ENCODE measurements at places on chromosomes 4 and X.

DNA sequence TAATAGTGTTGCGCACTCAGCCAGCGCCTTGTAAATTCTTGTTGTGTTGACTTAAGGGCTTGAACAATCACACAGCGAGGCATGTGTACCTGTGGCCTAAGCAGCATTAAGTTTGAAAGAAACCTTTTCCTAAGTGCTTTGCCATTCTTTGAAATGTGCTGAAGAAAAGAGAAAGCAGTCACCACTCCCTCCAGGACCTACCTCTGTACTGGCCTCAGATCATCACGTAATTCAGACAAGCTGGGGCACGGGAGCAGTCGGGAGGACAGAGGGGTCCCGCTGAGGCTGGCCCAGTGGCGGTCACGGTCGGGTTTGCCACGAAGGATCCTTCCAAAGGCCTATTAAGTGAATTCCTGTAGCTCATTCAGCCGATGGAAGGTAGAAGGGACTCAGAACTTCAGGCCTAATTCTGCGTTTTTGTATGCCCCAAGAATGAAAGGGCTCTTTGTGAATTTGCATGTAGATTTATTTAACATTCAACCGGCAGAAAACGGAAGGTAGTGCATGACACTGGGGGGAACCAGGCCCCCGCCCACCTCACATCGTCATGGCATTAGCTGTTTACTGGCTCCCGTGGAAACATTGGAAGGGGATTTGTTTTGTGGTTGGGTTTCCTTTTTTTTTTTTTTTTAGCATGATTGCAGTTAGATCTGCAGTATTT is 106.3 kb downstream of the TRAPPC11 start:
- DNase-seq = no peak

DNA sequence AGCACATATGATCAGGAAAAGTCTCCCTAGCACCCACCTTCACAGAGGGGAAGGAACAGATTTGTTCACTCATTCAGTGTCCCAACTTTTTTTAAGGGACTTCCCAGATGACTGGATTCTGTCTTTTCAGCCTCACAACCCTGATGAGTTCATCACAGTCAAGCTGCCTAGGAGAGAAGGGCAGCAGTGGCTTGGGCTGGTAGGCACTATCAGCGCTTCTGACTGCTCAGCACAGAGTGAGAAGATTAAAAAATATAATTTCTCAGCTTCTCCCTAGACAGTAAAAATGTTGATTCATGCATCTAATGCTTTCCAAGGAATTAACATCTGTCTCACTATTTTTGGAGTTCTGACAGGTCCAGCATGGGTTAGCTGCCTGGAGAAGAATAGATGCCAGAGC is 328.2 kb downstream of the DTHD1 start:
- DNase-seq = no peak

DNA sequence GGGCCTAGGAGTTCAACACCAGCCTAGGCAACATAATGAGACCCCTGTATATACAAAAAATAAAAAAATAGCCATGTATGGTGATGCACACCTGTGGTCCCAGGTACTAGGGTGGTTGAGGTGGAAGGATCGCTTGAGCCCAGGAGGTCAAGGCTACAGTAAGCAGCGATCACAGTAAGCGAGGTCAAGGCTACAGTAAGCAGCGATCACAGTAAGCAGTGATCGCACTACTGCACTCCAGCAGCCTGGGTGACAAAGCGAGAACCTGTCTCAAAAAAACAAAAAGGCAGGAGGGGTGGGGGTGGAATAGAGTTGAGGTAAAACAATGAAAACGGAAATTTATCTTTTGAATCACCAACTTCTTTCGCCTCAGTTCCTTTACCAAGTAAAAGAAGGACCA is 29.4 kb downstream of the TBCK start:
- no peak for DNase-seq

GRCh38 chrX:27815209-27815608 is 7.4 kb downstream of the MAGEB10 start:
- no peak for DNase-seq

DNA sequence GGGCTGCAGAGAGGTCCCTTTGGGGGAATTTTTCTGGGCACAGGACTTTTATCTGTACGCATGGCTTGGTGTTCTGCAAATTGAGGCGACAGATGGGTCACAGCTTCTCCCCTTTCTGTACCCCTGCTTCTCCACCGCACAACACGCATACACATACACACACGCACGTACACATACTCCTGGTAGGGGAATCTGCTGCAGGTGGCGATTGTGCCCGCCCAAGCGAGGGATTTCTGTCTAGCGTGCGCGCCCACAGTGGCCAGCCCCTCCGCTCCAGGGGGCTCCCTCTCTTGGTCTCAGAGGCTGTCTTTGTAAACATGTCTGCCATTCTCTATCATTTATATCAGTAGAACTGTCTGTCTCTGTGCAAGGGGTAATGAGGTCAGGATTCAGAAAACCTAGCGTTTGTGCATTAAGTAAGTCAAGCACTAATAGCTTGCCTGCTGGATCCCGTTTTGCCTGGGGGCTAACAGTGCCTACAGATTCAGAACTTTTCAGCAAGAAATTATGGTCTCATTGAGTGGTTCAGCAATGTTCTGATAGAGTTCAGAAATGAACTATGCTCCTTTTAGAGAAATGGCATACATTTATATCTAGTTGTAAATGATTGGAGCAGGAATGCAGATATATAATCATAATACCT is 2.2 kb downstream of the GRID2 start:
- DNase-seq = no peak

DNA sequence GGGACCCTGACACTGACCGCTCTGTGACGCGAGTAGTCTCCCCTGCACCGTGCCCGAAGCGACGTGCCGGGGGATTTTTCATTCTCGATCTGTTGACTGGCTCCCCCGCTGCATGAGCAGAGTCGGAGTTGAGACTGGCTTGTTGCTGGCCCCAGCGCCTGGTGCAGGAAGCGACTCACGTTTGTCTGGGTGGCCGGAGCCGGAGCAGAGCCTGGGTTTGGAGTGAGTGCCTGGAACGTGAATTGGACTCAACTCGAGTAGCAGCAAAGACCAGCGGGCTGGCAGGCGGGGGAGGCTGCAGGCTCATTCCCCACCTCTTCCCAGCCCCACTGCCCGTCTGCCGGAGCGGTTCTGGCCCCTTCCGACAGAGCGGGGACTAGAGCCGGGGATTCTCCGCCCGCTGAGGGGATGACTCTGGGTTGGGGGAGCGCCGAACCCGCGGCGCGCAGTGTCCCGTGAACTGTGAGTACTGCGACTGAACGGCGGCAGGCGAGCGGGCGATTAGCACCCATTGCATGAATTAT is 554 bp downstream of the PCDH7 start:
- no peak for DNase-seq

GRCh38 chr4:74823194-74823593 is 28.9 kb upstream of the BTC start:
- DNase-seq = no peak

DNA sequence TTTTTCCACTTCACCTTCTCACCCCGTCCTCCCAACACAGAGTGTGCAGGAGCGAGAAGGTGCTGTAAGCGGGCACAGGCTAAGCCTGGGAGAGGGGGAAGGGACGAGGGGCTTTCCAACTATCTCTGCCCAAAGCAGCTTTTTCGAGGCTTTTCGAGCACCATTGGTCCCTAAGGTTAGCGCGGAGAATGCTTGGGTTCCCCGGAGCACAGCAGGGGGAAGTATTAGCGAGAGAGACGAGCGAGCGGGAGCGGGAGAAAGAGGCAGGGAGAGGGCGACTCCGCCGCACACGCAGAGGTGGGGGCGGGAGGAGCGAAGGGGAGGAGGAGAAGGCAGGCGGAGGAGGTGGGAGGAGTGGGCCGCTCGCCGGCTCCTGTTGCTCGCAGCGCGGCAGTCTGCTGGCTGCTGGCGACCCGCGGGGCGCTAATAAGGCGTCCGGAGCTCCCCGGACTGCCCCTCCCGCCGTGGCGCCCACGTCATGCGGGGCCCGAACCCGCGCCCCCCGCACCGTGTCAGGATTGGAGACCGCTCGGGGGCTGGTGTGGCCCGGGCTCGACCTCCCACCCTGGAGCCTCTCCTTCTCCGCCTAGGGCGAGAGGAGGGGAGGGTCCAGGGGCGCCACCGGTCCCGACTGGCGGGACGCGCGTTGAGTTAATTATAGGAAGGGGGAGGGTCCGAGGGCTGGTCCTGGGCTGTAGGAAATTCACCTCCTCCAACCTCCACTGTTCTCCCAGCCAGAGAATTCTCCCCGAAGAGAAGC is at the start of gene ADAMTS3:
ADAMTS3 (minus strand) TSS at position 263 of the 760 bp plus-strand sequence. CDS start 459 bp downstream, outside the sequence.
- no peak for DNase-seq

- DNase-seq = no peak
Measured at GRCh38 chr4:2859514-2859913, 15.9 kb downstream of the ADD1 start.

- DNase-seq = no peak
Measured at GRCh38 chr4:8409264-8410065, 31.1 kb downstream of the ACOX3 start.

DNA sequence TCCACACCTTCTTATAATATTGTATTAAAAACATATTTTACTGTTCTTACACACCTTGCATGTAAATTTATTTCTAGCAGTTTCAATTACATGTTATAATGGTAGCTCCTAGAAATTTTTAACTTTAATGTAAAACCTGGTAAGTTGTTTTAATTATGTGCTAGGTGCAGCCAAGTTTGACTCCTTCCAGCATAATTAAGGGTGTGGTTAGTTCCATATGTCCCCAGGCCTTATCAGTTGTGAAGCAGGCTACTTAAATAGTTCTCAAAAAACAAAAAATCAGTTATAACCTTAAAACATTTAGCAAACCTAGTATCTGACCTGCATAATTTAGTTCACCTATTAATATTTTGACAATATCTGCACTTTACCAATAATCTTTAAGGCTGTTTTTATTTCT is 26.9 kb upstream of the PASD1 start:
- no peak for DNase-seq

GRCh38 chrX:3231766-3232165 is 114.7 kb downstream of the MXRA5 start:
- DNase-seq = no peak

DNA sequence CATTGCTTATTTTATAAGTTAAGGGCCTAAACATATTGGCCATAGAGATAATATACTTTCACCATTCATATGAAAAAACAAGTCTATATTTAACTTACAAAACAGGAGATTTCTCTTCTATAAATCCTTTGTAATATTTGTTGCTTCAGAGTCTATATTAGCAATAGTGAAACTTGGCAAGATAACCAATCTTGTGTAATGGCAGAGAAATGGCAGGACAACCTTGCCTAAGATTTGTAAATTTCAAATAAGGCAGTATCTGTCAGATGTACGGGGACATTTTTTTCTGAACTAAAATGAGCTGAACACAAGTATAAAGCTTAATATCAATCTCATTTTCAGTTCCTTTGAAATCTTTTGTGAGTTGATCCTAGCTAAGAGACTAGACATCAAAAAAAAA is 17.8 kb upstream of the CPEB2 start:
- no peak for DNase-seq

DNA sequence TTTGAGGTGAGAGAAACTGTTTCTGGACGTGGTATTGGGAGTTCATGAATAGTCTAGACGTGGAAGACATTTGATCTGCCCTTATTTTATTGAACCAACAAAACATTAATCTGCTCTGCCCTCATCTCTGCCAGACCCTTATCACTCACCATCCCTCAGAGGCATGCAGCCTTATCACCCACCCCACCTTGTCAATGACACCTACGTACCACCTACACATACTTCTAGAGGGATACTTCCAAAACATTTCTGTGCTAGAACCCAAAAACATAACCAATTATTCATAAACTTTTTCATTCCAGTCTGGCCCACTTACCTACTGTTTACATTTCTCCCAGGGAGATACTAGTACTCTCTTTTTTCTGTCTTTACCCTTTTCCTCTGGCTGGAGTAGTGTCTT is 105.2 kb downstream of the RS1 start:
- no peak for DNase-seq

DNA sequence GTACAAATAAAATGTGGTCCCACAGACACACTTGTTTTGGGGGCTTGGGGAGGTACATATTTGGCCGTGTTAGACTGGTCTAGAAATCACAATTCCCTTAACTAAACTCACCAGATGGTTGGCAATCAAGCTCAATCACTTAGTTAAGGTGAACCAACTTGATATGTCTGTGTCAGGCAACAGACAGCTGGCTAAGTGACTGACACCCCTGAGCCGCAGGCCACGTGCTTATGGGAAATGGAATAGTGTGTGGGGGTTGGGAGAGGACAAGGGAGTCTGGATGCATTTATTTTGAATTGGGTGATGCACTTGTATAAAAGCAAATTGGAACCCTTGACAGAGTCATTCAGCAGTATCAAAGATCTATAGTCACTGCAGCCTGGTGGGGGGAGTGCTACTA is 209.0 kb downstream of the HS6ST2 start:
- DNase-seq = no peak

DNA sequence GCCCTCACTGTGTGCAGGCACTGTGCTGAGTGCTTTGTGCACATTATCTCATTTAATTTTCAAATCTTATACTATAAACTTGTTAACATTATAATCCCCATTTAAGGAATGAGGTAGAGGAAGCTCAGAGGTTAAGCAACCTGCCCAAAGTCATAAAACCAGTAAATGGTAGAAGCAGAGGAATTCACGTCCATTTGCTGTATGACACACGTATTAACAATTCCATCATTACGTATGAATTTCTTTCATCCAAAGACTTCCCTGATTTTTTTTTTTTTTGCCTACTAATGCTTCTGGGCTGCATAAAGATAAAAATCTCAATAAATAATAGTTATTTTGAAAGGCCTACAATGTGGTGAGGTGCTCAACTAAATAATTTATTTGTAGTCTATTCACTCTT is 64.5 kb upstream of the H2AZ1 start:
- DNase-seq = no peak

DNA sequence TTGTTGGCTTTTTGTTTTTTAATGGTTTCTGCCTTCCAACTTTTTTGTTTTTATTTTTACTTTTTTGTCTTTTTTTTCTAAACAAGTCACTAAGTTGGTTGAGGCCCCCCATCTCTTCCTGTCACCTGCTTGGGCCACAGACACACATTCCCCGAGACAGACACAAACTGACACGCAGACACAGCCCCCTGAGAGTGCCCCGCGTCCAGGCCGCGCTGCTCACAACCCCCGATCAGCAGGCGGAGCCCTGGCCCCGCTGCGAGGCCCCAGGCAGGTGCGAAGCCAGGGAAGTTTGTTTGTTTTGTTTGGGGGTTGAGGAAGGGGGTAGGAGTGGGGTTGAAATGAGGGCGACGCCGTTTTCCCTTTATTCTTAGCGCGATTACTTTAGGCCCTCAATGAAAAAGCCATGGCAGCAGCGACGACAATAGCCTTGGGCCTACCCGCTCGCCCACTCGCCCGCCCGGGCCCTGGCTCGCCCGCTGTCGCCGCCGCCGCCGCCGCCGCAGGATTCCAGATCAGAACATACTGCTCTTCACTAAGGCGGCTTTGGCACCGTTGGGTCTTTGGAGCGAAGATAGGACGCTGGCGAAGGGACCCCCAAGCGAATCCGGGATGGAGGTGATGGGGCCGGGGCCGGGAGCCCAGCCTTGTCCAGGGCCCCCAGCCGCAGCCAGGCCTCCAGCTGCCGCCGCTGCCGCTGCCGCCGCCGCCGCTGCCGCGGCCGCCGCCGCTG is 3.1 kb downstream of the PHOX2B start:
- DNase-seq = no peak
